Kidney capillary endothelial cell (primary cell): ENCODE measurements at places on chromosomes 3 and 15.

DNA sequence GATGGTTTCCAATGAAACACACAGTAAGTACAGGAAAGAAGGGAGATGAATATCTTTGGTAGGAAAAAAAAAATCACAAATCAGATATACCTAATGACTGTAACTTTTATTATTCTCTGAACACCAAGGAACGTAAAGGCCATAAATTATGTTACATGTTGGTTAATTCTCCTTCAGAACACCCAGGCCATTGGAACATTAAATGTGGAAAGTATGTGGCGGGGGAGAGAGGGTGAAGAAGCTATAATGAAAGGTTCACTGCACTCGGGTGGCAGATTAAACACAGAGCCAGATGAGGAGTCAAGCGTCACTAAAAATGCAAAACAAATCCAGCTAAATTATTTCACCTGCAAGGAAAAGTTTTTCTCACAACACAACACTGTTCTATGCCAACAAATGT is 193.8 kb downstream of the FHIT start:
- DNase-seq: no peak

DNA sequence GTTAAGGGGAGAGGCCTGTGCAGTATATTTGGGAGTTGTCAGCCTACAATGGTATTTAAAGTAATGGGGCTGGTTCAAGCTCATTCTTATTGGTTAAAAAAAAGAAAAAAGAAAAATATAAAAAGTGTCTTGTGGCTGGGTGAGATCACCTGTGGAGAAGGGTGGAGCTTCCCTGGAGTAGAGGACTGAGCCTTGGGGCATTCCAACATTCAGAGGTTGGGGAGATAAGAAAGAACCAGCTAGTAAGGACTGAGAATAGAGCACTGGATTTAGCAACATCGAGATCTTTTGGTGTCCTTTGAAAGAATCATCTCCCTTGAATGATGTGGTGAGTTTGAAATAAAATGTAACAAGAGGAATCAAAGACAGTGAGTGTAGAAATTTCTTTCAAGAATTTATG is 5.2 kb downstream of the SLC49A4 start:
- no peak for DNase-seq

GRCh38 chr3:52838561-52839267 is 3.9 kb upstream of the MUSTN1 start:
- no peak for DNase-seq

- DNase-seq: no peak
Observed at GRCh38 chr3:69143612-69144011, 21.2 kb upstream of the LMOD3 start.

GRCh38 chr3:154316974-154317767 is 7.1 kb downstream of the DHX36 start:
- no peak for DNase-seq

- no peak for DNase-seq
Observed at GRCh38 chr3:134235577-134236076, 15.0 kb downstream of the RYK start.

GRCh38 chr3:176286476-176287085 is 910.7 kb downstream of the TBL1XR1 start:
- DNase-seq: no peak

- no peak for DNase-seq
Observed at GRCh38 chr3:177690306-177690705, 493.0 kb upstream of the TBL1XR1 start.

DNA sequence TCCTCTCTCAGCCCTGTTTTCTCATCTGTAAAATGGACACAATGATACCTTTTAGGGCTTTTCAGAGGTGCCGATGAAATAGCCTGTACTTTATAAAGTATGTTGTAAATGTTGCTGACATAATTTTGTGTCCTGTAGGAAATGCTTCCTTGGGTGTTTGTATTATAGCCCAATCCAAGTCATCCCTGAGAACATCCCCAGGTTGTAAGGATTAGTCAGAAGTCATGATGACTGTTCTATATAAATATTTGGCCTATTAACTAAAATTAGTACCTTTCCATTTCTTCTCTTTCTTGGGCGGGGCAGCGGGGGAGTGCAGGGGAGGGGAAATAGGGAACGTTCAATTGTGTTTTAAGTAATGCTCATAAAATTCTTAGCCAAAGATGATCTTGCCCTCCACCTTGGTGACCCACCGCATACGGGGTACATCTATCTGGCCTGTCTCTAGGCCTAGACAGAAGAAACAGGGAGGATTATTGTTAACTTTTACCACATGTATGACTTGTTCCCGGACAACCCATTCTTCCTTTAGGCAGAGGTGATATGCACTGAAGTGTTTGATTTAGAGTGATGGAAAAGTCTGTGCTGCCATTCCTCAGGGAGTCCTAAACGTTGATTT is 120.7 kb downstream of the VGLL4 start:
- DNase-seq: peak; percentile 26

DNA sequence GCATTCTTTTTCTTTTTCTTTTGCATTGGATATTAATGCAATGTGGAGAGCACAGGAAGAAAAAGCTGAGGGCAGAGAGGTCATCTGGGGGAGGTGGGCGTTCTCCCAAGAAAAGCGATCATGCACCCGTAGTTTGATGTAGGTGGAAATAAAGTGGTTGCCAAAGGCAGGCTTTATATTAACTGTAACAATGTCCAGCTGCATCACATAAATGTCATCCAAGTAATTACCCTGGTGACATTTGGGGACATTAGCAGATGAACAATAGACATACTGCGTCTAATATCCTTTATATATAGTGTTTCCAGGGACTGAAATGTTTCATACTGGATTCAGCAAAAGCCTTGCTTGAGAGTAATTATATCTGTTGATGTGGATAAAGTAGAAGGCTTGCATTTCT is 135.5 kb downstream of the CNTN6 start:
- DNase-seq: no peak

GRCh38 chr3:120983841-120984240 is 75.8 kb downstream of the STXBP5L start:
- no peak for DNase-seq

- DNase-seq: no peak
Observed at GRCh38 chr3:73781541-73781940, 156.8 kb upstream of the PDZRN3 start.
